H7 (cell line): ENCODE measurements at places on chromosomes 6 and 20. TPM values are rescaled to one million over a fixed set of nuclear protein-coding genes. Genes with fewer than 3 reads are reported as not detected.

GRCh38 chr6:109186012-109186411 lies 90.7 kb downstream of the CEP57L1 start:
- no peak for DNase-seq

- peak; percentile 80 for DNase-seq
Observed at GRCh38 chr20:58447511-58448391, 58.7 kb downstream of the VAPB start.

GRCh38 chr20:52675375-52675774 lies 296.8 kb upstream of the TSHZ2 start:
- DNase-seq: no peak

DNA sequence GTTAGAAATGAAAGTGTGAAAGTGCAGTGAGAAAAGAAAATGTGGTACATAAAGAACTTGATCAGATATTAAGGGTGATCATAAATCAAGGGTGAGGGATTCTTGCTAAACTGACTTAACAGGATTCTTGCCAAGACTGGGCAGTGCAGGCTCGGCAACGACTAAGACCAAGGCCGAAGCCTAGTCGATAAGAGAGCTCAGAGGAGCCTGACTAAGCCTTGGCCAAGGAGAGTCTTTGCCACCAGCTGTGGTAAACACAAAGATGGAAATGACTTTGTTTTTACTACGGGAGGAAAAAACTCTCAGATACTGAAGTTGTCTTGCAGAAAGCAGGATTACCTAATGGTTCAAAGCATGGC lies 196.6 kb downstream of the LY86 start:
- DNase-seq: no peak

DNA sequence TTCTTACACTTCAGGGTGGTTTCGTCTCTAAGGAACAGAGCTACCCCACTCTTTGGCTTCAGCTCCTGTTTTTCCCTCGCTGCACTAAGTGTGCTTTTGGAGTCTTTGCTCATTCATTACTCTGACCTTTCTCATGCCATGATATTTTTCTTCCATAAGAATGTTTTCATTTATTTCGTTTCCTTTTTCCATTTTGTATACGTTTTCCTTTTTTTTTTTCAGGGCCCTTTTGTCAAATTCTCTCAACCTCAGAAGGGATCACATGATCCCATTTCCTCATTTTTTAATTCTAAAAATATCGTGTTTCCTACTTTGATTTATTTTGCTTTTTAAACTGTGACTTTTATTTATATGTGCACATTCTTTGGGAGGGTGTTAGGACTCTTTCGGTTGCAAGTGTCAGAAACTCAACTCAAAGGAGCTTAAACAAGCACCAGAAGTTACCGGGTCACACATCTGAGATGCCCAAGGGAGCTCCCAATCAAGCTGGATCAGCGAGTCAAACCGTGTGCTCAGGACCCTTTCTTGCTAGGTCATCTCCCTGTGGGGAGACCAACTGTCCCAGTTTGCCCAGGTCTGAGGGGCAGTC lies 40.6 kb downstream of the GCNT2 start:
- no peak for DNase-seq

The KCNK16 gene
- not detected in 2 replicates for total RNA-seq

The CFB gene
- not detected in 2 replicates for total RNA-seq

DNA sequence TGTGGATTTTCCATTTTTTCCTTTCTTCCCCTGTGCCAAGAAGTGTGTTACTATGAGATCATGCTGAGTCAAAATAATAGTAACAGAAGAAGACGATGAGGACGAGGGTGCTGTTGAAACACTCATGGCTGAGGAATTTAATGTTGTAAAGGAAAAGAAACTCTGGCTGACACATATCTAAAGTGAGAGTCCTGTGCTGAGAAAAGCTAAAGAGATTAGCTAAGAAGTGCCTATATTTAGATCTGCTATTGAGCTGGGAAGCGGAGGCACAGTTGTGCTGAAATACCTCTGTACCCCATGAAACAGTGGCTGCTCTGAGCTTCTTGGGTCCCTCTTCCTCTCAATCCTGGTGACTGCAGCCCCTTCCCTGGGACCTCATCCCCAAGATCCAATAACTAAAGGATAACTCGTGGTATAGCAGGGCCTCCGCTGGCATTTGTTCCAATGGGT lies 1.1 kb upstream of the SYTL3 start:
- no peak for DNase-seq

- no peak for DNase-seq
Observed at GRCh38 chr20:7672571-7672970, 267.7 kb downstream of the HAO1 start.

The IP6K3 gene
- total RNA-seq: 0.07 TPM in 1 of 2 replicates, not detected in the other

The ENTPD6 gene
- total RNA-seq: 45.4 and 51.2 TPM in 2 replicates

The EFCAB8 gene
- total RNA-seq: 0.17 and 0.44 TPM in 2 replicates

The RNF146 gene
- total RNA-seq: 27.5 and 36.2 TPM in 2 replicates

The DEFB124 gene
- total RNA-seq: not detected in 2 replicates

The MPC1 gene
- 6.8 and 15.2 TPM in 2 replicates for total RNA-seq

DNA sequence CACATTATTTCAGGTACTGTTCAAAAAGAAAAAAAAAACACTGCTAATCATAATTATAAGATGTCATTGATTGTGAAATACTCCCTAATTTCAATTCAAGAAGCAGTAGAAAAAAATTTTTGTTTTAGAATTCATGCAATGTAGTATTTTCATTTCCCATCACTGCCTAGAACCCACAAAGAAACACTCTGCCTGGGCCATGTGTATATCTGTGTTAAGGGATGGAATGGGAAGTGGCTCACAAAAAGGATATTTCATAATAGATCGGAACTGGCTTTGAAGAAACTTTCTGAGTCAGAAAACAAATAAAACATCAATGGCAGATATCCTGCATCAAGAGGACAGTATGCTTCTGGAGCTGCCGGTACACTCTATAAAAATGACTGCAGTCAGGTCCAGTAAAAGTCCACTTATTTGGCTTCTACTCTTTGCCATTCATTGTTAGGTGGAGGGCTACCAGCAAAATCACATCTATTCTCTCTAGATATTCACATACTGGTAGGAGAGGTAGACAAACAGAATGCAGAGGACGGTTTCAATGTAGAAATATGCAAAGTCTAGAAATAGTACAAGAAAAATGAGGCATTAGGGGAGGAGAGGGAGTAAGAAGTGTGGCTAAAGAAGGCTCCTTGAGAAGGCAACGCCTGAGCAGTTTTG lies 135.0 kb upstream of the TNFAIP3 start:
- no peak for DNase-seq

The CEP250 gene
- total RNA-seq: 18.9 and 39.1 TPM in 2 replicates

DNA sequence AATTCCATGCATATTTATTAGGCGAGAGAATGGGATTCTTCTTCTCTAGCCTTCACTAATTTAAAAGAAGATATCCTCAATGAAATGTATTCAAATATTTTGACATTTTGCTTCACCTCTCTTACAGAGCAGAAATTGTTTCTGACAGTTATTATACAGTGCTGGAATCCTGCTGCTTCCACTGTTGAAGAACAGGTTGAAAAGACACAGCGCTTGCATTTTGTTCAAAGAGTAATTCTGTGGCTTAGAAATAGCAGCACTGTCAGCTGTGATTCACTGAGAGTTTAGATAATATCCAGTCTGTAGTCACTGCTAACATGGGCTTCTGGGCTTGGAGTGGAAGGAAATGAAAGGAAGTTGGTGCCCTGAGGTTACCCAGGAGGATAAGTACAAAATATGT lies 117.1 kb upstream of the FBXL4 start:
- DNase-seq: no peak

The C20orf144 gene
- total RNA-seq: 0.11 TPM in 1 of 2 replicates, not detected in the other

The CST5 gene
- total RNA-seq: not detected in 2 replicates

The NKAPL gene
- not detected in 2 replicates for total RNA-seq

The TNFRSF6B gene
- total RNA-seq: not detected in 2 replicates

DNA sequence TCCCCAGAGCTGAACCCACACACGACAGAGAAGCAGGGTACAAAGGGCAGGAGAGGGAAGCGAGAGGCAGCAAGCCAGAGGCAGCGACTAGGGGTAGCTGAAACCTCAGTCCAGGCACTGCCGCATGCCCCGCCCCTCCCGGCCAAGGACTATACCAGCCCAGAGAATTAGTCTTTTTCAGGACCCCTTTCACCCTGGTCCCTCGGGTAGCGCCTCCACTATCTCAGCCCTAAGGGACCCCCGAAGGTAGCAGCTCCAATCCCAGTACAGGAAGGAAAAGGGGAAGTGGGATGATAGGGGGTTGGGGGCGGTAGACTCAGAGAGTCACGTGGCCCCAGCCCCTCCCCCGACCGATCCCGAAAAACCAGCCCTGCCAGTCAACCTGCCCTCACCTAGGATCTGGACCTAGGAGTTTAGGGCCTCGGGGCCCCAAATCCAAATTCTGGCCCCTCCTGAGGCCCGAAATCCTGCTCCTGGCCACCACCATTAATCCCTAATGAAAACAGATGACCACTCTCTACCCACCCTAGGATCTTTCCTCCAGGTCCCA lies 1.3 kb downstream of the RGL2 start:
- DNase-seq: peak; percentile 96

DNA sequence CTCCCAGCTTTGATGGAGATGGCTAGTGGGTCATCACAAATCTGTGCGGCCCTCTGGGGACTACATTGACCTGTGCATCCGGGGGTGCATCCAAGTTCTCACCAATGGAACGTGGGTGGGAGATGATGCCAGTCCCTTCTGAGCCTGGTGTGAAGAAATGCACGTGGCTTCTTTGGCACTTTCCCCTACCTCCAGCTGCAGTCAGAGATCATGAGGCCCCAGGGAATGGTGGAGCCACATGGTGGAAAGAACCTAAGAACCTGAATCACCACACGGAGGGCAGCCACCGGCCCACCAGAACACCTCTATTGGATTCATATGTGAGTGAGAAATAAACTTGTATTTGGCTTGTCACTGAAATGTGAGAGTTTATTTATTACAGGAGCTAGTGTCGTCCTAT lies 9.9 kb upstream of the CDKN1A start:
- no peak for DNase-seq

GRCh38 chr20:3082955-3083952 lies 1.3 kb downstream of the AVP start:
- DNase-seq: peak; percentile 90

DNA sequence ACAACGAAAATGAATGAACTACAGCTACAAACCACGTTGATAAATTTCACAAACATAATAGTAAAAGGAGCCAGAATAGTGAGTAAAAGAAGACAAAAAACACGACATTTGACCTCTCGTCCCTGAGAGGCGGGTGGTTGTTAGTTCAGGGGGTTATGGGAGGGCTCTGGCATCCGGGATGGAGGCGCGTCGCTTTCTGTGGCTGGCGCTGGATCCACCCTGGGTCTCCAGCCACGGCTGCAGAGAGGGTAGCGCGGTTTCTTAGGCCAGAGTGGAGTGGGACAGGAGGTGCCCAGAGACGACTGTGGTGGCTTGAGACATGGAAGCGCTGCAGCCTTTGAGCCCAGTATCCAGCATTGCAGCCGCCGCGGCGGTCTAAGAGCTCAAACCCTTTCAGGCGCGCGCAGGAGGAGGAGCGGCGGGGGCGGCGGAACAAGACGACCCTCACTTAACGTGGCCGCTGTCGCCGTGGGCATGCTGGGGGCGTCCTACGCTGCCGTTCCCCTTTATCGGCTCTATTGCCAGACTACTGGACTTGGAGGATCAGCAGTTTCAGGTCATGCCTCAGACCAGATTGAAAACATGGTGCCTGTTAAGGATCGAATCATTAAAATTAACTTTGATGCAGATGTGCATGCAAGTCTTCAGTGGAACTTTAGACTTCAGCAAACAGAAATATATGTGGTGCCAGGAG lies 3.7 kb upstream of the ZSCAN23 start:
- DNase-seq: peak; percentile 41

The CCN5 gene
- not detected in 2 replicates for total RNA-seq

The TMEM14A gene
- 10.9 and 11.0 TPM in 2 replicates for total RNA-seq

- peak; percentile 71 for DNase-seq
Observed at GRCh38 chr6:157089258-157089657, 234.1 kb downstream of the TMEM242 start.

GRCh38 chr6:124694139-124694705 lies 268.0 kb upstream of the RNF217 start:
- no peak for DNase-seq

- peak; percentile 67 for DNase-seq
Observed at GRCh38 chr20:52150440-52151258, 40.9 kb downstream of the ZFP64 start.

DNA sequence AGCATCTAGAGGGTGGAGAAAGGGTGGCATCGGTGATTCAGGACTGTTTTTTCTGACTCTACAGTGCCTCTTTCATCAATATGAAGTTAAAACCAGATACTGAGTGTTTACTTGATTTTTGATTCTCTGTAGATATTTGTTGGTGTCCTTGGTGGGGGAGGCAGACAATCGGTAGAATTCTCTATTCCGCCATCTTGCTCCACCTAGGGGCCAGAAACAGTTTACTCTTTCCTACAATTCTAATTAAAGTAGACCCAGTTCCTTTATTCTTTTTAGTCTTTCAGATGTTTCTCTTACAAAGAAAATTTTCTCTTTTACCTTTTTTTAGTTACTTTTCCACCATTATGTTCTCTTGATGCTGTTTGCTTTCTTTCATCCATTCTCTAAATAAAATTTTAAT lies 162.1 kb upstream of the RAB32 start:
- no peak for DNase-seq

The GLP1R gene
- total RNA-seq: 0.18 and 0.87 TPM in 2 replicates

GRCh38 chr6:160104821-160105517 lies 16.6 kb upstream of the SLC22A1 start:
- no peak for DNase-seq

GRCh38 chr6:72350296-72350881 lies 271.5 kb upstream of the KCNQ5 start:
- no peak for DNase-seq

The EDN1 gene
- 0.76 and 1.6 TPM in 2 replicates for total RNA-seq

DNA sequence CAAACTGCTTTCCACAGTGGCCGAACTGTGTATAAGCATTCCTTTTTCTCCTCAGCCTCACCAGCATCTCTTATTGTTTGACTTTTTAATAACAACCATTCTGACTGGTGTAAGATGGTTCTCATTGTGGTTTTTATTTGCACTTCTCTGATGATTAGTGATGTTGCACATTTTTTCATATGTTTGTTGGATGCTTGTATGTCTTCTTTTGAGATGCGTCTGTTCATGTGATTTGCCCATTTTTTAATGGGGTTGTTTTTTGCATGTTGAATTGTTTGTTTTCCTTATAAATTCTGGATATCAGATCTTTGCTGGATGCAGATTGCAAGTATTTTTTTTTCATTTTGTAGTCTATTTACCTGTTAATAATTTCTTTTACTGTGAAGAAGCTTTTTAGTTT lies 11.2 kb upstream of the ZSCAN12 start:
- no peak for DNase-seq

- DNase-seq: no peak
Observed at GRCh38 chr6:24054388-24054787, 71.6 kb upstream of the NRSN1 start.

GRCh38 chr6:142014515-142014914 lies 118.2 kb upstream of the GJE1 start:
- no peak for DNase-seq

DNA sequence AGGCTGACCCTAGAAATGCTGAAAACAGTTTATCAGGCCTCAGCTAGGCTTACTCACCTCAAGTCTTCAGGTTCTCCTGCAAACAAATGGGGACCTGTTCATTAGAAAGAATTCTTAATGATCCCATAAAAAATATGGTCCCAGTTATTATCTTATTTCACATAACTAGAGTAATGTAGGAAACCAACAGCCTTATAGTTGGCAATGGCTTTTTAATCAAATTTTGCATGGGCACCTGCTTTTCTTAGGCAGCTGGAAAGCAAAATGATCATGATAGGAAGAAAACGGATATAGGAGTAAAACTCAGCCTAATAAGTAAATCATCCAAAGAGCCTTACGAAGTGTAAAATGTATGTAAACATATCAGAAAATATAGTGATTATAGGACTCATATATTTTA lies 1.3 kb downstream of the NRSN1 start:
- no peak for DNase-seq
